ENCODE measurements at places on chromosomes 3 and 15. TPM values are rescaled to one million over a fixed set of nuclear protein-coding genes. Genes with fewer than 3 reads are reported as not detected.

The SPRED1 gene
- 28.1 TPM for total RNA-seq

The C3orf52 gene
- 2.4 TPM for total RNA-seq

The AHSG gene
- total RNA-seq, result not detected

The MCTP2 gene
- total RNA-seq, result 10.1 TPM

The ABHD10 gene
- 78.2 TPM for total RNA-seq

The ALDH1L1 gene
- total RNA-seq, result 0.27 TPM

The ITIH1 gene
- not detected for total RNA-seq

The OXSM gene
- total RNA-seq, result 23.2 TPM

The DOCK3 gene
- total RNA-seq, result 0.26 TPM

The P2RY13 gene
- not detected for total RNA-seq

- no peak for DNase-seq
Measured at GRCh38 chr3:172174513-172175253, 135.3 kb downstream of the FNDC3B start.

- no peak for DNase-seq
Measured at GRCh38 chr15:68526269-68526668, 52.5 kb upstream of the CORO2B start.

GRCh38 chr3:126399351-126399735 lies 4.6 kb downstream of the CFAP100 start:
- no peak for DNase-seq

GRCh38 chr3:143363276-143363675 lies 243.7 kb downstream of the CHST2 start:
- no peak for DNase-seq

DNA sequence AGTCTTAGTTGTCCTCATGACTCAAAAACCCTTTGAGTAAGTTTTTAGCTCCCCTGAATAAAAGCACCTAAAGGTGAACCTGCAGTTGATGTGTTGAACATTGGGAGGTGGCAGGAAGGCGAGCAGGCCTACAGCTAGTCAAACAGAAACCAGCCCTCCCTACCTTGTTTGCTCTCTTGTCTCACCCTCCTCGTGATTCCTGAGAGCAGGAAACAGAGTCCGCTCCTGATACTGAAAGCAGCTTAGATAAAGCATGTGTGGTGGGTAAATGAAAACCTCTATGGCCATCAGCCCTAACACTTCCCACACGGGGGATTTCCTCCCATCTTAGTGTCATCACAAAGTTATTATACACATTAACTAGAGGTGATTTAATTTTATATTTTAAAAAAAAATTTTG lies 21.8 kb upstream of the CLDN18 start:
- no peak for DNase-seq

GRCh38 chr15:58556028-58556361 lies 124.2 kb downstream of the LIPC start:
- no peak for DNase-seq

GRCh38 chr15:91908391-91908790 lies 54.9 kb downstream of the SLCO3A1 start:
- no peak for DNase-seq

DNA sequence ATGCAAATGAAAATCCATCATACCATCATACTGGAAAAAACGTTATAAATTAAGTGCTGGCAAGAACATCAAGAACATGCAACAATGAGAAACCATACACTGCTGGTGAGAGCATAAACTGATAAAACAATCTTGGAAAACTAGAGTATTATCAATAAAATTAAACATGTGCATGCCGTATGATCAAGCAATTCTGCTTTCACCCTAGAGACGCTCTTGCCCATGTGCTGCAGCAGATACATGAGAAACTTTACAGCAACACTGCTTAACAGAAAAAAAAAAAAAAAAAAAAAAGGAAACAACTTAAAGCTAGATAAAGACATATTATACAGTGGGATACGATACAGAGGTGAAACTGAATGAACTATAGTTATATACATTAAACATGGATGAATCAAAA lies 21.8 kb downstream of the SPG11 start:
- no peak for DNase-seq

DNA sequence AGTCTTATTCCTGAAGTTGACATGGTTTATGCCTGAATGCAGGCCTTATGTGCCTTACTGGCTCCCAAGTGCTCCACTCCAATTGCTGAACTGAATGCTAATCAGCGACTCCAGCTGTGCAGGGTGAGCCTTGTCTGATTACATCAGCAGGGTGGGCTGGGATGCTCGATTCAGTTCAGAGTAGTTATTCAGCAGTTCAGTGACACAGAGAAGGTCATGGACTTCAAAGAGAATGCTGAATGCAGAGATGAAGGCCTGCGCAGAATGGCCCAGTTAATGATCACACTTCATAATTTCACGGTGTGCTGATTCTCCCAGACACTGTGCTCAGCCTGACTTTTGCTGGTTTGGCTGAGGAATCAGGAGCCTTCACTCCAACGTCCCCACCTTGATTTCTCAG lies 63.6 kb downstream of the CLDN1 start:
- DNase-seq, result no peak

GRCh38 chr15:90241343-90242192 lies 7.6 kb downstream of the GDPGP1 start:
- DNase-seq, result no peak

GRCh38 chr3:152285509-152285908 lies 16.8 kb downstream of the MBNL1 start:
- DNase-seq, result no peak

- no peak for DNase-seq
Measured at GRCh38 chr3:179113903-179114302, 34.3 kb upstream of the PIK3CA start.

DNA sequence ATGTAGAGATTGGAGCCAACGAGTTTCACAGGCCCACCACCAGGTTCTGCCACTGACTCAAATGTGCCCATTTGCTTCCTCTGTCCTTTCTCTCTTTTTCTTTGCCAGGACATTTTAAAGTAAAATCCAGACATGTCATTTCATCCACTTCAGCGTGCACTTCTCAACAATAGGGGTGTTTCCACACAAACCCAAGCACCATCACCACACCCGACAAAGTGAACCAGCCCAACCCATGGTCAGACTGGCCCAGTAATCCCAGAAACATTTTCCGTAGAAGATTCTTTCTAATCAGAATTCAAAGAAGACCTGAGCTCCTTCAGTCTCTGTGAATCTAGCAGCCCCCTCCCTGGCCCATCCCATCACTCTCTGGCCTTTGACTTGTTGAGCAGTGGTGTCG lies 13.4 kb downstream of the CFAP100 start:
- no peak for DNase-seq

DNA sequence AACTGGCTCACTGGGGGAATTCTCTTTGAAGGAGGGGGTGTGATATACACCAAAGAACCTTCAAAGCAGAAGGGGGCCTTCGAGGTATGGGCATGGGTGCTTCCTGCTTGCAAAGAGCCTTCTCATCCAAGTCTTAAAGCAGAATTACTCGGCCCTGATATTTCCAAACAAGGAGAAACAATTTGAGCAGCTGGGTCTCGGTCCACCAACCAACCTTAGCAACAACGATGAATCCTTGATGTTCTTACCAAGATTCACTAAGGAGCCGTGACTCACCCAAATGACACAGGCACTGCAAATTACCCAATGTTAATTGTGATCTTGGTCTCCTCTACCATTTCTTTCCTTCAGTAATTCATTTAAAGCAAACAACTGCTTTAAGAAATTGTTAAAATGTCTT lies 7.7 kb downstream of the HOMER2 start:
- DNase-seq, result peak; percentile 42

GRCh38 chr3:50388016-50388719 lies 28.8 kb upstream of the TMEM115 start:
- no peak for DNase-seq

DNA sequence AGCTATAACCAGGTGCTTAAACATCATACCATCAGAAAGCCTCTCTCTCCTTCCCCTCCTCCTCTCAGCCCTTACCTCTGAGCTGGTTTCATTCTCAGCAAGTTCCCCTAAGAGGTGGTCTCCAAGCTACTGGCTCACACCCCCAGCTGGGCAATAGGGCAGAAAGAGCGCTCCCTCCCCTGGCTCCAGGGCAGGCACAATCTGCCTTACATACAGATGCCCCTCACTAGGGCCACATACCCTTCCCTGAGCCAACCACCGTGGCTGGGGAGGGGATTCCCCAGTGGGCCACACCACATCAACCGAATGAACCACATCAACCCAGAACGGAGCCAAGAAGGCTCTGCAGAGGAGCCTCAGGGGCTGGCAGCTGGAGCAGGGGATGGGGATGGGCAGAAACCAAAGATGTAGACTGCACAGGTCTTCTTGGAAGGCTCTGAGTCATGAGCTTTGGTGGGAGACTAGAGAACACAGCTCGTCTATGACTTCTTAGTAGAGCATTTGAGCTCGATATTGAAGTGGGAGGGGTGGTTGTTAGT lies 4.6 kb upstream of the FBLN2 start:
- peak; percentile 92 for DNase-seq

DNA sequence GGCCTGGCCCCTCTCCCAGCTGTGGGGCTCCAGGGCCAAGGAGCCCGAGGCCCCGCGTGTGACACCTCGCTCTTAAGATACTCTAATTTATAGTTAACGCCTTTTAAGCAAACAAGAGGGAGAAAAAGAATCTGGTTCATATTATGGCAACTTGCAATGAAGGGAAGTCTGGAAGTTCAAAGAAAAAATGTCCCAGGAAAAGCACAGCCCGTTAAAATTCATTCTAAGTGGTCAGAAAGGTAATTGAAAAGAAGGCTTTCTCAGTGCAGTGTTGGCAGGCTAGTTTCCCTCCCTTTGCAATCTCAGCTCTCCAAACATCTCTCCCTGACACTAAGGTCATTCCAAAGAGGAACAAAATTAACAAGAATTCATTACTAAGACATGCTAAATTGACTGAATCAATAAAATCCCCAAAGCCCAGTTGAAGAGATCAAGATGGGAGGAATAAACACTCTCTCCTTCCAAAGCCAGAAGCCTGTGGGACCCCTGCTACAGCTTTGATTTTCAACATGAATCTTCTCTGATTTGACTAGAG lies 339.3 kb downstream of the THSD4 start:
- no peak for DNase-seq

DNA sequence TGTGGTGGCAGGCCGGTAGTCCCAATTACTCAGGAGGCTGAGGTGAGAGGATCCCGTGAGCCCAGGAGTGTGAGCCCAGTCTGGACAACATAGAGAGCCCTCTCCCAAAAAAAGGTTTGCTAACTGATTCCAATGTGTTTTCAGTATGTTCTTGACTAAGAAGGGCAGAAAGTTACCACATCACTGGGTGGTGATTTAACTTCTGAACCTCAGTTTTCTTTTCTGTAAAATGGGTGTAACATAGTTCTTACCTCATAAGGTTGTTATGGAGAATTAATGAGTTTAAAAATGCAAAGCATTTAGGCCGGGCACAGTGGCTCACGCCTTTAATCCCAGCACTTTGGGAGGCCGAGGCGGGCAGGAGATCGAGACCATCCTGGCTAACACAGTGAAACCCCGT lies 28.5 kb upstream of the RAF1 start:
- no peak for DNase-seq

DNA sequence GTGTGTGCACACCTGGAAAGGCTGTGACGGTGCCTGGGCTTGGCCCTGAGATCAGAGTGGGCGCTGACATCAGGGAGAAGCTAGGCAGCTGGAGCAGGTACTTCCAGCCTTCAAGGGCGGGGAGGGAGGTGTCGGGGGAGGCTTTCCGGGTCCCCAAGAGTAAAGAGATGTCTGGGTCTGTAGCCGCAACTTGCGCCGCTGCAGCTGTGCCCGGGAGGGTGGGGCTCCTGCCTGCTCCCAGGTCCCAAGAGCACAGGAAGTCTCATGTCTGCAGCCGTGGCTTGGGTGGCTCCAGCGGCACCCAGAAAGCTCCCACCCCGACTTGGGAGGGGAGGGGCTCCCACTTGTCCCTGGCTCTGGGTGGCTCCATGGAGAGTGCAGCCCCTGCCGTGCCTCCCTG lies 103.2 kb upstream of the BNIP2 start:
- DNase-seq, result no peak

GRCh38 chr15:89429986-89430385 lies 66.4 kb downstream of the RHCG start:
- DNase-seq, result no peak

DNA sequence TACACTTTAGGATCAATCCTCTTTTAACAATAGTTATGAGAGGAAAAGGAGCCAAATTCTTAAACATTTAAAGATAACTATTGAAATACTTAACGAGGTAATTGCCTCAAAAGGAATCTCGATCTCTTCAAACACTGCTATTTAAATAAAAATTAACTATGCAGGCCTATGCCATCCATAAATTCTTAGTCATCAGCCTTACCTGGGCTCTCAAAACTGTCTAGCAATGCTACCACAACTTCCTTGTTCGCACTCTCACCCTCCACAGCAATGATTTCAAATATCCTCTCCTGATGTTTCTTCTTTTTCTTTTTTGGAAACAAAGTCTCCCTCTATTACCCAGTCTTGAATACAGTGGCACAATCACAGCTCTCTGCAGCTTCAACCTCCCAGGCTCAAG lies 12.3 kb downstream of the ETFA start:
- no peak for DNase-seq

- DNase-seq, result no peak
Measured at GRCh38 chr15:60928210-60928609, 300.9 kb downstream of the RORA start.

DNA sequence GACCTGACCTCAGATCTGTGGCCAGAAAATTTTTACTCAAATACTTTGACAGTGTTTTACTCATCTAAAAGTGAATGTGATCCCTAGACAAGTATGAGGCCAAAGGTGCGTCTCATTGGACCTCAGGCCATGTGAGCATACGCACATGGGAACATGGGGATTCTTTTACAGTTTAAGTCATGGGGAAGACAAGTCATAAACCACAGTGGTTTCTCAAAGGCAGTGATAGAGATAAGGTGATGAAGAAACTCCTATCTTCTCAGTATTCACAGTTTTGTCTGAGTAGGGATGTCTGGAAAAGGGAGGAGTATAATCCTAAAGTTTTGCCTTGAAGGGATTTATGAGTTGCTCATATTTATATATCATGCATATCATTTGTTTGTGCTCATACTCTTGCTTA lies 173.8 kb downstream of the FNDC3B start:
- DNase-seq, result no peak

DNA sequence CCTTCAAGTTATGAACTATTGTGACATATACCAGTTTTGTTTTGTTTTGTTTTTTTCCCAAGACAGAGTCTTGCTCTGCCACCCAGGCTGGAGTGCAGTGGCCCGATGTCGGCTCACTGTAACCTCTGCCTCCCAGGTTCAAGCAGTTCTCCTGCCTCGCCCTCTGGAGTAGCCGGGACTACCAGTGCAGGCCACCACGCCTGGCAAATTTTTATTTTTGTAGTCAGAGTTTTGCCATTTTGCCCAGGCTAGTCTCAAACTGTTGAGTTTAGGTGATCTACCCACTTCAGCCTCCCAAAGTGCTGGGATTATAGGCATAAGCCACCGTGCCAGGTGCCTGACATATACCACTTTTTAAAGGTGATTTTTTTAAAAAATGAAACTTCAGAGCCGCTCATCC lies 74.6 kb downstream of the ARRDC4 start:
- DNase-seq, result no peak
